ENCODE measurements at places on chromosomes 3 and 15.

- DNase-seq, result no peak
Measured at GRCh38 chr3:15023249-15023648, 41.9 kb downstream of the MRPS25 start.

GRCh38 chr15:31440754-31441311 lies 114.2 kb downstream of the KLF13 start:
- no peak for DNase-seq

- peak; percentile 25 for DNase-seq
Measured at GRCh38 chr3:196740481-196741248, 1.0 kb downstream of the PAK2 start.

GRCh38 chr3:144544871-144545270 lies 573.2 kb downstream of the DIPK2A start:
- DNase-seq, result no peak

- no peak for DNase-seq
Measured at GRCh38 chr15:29139072-29139471, 130.6 kb downstream of the NSMCE3 start.

DNA sequence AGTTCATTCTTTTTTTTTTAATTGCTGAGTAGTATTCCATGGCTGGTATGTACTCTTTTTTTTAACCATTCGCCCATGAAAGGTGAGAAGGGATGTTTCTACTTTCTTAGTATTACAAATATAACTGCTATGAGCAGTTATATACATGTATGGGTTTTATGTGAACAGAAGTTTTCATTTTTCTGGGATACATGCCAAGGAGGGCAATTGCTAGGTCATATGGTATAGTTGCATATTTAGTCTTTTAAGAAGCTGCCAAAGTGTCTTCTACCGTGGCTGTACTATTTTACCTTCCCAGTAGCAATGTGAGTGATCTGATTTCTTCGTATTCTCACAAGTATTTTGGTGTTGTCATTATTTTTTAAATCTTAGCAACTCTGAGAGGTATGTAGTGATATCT lies 11.2 kb upstream of the KLHL40 start:
- peak; percentile 59 for DNase-seq

GRCh38 chr15:65059931-65060596 lies 7.7 kb downstream of the RASL12 start:
- no peak for DNase-seq

DNA sequence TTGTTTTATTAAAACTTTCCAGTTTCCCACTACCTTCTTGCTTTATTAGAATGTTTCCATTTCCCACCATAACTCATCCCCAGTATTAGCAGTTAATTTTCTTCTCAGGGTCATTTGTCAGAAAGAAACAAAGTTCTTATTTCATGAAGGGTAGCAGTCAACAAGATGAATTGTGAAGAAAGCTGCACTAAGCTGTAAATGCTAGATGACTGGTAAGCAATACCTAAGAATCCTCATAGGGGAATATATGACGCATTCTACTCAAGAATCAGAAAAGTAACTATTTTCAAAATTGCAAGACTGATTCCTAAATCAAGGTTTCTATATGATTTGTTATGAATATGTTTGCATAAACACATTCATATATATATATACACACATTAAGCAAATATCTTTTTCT lies 48.8 kb upstream of the WDR5B start:
- no peak for DNase-seq

- no peak for DNase-seq
Measured at GRCh38 chr3:106333911-106334618, 465.3 kb upstream of the CBLB start.

GRCh38 chr3:17357035-17357710 lies 385.3 kb downstream of the TBC1D5 start:
- no peak for DNase-seq

DNA sequence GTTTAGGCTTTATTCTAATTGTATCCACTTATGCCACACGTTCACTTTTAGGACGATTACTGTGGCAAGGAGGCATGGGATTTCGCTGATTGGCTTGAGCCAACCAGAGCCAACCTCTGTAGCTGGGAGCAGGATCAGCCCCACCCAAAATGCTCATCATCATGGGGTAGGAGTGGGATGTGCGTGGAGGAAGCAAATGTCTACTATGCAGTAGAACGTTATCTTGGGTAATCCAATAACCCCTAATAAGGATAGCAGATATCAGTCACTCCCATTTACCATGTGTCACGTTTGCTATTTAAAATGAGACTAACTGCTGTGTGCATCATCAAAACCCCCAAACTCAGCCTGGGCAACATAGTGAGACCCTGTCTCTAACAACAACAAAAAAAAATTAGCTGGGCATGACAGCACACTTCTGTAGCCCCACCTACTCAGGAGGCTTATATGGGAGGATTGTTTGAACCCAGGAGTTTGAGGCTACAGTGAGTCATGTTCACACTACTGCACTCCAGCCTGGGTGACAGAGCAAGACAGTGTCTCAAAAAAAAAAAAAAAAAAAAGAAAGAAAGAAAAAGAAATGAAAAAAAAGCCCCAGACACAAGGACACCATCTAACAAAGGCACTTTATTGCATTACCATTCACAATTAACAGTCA lies 17.8 kb upstream of the ITGB5 start:
- no peak for DNase-seq

GRCh38 chr15:27865323-27865922 lies 233.7 kb downstream of the OCA2 start:
- DNase-seq, result no peak

DNA sequence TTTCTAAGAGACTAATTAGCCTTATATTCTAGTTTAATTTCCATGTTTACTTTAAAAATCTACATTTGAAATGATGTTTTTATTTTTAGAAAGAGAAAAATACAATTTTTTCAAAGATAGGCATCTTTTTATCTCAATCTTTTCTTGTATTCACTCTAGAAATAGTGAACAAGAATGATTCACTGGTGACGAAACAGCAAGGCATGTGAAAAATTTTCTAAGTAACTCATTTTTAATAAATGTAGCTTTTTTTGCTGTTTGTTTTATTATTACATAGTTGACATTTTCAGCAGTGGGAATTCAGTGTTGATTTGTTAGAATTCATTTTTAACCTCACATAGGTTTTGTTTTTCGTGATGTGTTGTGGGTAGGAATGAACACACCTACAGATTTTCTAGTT lies 1226.4 kb downstream of the NSUN3 start:
- DNase-seq, result no peak

DNA sequence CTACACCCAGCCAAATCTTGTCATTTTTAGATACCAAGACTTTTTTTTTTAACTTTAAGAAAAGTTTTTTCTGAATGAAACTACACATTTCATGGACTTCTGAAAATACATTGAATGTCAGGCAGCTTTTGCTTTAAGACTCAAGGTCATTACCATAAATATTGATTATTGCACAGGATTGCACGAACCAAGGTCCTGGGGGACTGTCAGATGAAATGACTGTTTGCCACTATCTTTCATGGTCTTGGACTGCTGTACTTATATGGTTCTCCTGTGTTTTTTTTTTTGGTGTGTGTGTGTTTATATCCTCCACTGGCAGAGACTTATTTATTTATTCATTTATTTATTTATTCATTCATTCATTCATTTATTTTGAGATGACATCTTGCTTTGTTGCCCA lies 6.9 kb upstream of the MYO1E start:
- DNase-seq, result no peak

- no peak for DNase-seq
Measured at GRCh38 chr3:112681822-112682325, 40.9 kb upstream of the CCDC80 start.

DNA sequence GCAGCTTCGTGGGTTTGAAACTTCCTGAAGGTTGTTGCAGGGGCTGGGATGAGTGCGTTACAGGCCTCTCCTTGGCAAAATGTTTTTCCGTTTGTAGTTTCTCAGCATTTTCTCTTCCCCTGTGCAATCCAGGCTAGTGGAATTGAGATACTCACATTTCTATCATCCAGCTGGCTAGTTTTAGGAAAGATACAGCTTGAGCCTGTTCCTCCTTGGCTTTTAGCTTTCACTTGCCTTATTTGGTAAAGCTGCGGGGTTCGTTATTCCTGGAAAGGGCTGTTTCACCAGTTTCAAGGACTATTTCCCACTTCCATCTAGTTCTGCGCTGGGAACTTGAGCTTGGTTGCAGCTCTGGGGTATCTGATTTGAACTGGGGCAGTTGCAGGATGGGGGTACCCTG lies 90.3 kb downstream of the ITPR1 start:
- no peak for DNase-seq

DNA sequence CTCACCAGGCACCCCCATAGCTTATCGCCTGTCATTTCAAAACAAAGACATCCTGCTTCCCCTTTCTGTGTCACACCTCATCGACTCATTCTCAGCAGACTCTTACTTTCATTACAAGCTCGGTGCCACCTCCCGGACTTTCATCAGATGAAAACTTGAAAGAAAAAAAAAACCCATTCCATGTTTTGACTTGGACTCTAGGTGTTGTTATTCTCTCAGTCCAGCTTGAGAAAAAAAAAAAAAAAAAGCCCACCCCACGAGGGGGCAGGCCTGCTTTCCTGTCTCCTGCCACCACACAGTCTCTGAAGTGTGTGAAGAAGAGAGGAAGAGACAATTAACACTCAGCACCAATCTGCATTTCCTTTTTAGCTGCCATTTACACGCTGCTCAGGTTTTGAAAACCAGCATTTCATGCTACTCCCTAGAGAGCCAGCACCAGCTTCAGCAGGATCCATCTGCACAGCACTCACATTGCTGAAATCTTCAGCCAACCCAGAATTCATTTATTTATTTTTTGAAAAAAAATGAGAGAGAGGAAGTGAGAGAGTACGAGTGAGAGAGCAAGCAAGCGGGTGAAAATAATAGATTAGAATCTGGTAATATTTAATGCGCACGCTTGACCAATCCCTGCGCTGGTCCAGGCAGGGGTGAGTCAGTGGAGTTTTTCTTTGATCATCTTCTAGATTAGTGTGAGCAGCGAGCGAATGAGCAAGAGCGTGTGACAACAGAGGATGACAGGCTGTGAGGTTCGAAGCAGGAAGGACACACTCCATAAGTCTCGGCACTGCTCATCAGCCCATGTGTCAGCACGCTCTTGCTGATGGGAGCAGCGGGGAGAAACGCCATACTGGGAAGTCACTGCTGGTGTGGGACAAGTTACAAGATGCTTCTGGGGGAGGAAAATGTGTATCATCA lies 23.5 kb downstream of the ZNF80 start:
- no peak for DNase-seq

DNA sequence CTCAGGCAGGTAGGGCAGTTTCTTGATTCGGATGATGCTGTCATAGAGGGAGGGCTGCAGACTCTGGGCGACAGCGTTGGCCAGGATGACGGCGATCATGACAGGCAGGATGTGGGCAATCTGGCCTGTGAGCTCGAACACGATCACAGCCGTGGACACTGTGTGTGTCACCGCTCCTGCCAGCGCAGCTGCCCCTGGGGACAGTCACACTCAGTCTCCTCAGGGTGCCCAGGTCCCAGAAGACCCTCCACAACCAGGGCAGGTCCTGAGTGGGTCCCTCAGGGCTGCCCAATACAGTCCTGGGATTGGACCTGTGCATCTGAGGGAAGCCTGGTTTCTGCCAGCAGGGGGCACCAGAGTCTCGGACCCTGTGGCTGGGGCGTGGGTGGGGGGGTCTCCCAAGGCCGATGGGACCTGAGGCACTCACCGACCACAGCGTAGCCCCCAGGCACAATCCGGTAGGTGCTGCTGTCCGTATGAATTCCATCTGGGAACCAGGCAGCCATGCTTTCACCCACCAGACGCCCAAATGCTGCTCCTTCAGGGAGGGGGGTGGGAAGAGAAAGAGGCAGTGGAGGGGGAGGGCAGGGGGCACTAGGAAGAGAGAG lies 7.2 kb downstream of the CLCN2 start:
- DNase-seq, result peak; percentile 32

GRCh38 chr3:42532229-42532628 lies 29.8 kb downstream of the VIPR1 start:
- DNase-seq, result no peak

DNA sequence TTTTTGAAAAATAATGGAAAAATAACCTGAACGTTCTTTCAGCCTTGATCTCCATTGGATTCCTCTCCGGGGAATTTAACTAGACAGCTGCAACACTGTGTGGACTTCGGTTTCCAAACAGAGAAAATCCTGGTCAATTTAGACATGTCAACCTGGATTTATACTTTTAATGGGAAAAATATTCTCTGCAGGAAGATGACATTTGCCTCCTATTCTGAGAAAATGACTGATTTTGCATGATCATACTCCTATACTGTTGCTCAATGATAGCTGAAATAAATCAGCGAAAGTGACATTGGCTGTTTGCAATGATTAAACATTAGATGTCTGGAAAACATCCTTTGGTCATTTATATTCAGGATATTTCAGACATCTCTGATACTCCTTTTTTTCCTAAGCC lies 94.8 kb downstream of the GABRG3 start:
- DNase-seq, result no peak

GRCh38 chr15:73352082-73352481 lies 16.7 kb downstream of the HCN4 start:
- DNase-seq, result no peak

DNA sequence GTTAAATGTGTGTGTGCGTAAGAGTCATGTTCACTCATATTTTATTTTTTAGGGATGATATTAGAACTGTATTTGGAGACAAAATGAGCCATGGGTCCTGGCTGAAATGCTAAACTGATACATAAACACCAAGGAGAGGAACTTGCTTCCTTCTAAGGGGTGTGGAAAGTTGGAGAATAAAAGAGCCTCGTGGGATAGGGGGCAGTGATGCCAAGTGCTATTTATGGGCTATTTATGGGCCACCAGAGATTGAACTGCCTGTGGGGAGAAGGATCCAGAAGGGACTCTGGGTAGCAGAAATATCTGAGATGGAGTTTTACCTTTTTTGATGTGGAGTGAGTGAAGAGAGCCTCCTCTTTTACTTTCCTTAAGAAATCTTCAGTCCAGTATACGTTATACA lies 1.8 kb upstream of the ARNT2 start:
- DNase-seq, result no peak

GRCh38 chr3:117572786-117573185 lies 863.2 kb downstream of the TUSC7 start:
- DNase-seq, result no peak

GRCh38 chr15:41882689-41883483 lies 11.0 kb downstream of the SPTBN5 start:
- no peak for DNase-seq

DNA sequence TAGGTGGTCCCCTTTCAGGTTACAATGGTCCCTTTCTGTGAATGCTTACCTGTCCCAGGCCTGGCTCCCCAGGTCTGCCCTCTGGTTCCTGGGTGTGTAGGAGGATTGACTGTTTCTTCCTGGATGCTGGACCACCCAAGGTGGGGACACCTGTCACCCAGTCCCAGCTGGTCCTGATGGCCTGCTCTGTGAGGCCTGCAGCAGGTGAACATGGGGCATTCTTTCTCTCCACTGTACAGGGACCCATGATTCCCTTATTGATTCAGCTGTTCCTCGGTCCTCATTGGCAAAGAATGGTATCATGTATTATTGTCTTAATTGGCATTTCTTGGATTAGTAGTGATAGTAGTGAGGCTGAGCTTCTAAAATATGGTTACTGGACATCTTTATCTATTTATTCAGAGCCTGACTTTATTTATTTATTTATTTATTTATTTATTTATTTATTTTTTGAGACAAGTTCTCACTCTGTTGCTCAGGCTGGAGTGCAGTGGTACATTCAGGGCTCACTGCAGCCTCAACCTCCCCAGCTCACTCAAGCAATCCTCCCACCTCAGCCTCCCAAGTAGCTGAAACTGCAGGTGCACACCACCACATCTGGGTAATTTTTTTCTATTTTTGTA lies 8.8 kb upstream of the DNAJA4 start:
- DNase-seq, result no peak

- no peak for DNase-seq
Measured at GRCh38 chr15:57108296-57108695, 189.9 kb downstream of the TCF12 start.

GRCh38 chr15:62390791-62391640 lies 225.9 kb upstream of the C2CD4B start:
- DNase-seq, result no peak

- no peak for DNase-seq
Measured at GRCh38 chr3:43540624-43541023, 81.2 kb downstream of the ANO10 start.

All from NCI-H1694 (cell line).